Stimulated activated CD4-positive, alpha-beta T cell treated with anti-CD3 and anti-CD28 coated beads, Interleukin-1b, Interleukin-23, amount 100 ng/mL, for 4 hours (primary cell): ENCODE measurements at places on chromosomes 2 and 18.

DNA sequence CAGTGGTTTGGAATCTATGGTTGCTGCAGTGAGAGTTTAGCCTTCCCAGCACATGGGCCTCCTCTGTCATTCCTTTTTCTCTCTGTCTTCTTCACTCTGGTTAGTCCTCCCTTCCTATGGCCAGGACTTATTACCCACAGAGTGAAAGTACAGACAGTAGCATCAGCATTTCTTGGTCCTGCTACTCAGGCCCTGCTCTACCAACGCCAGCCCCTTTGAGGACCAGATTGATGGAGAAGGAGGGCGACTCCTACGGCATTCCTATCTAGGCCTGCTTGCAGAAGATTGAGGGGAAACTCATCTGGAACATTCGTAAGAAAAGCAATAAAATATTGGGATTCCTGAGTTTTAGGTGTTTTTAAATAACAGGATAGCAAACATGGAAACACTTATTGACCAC lies 43.5 kb downstream of the BMP10 start:
- no peak for DNase-seq

DNA sequence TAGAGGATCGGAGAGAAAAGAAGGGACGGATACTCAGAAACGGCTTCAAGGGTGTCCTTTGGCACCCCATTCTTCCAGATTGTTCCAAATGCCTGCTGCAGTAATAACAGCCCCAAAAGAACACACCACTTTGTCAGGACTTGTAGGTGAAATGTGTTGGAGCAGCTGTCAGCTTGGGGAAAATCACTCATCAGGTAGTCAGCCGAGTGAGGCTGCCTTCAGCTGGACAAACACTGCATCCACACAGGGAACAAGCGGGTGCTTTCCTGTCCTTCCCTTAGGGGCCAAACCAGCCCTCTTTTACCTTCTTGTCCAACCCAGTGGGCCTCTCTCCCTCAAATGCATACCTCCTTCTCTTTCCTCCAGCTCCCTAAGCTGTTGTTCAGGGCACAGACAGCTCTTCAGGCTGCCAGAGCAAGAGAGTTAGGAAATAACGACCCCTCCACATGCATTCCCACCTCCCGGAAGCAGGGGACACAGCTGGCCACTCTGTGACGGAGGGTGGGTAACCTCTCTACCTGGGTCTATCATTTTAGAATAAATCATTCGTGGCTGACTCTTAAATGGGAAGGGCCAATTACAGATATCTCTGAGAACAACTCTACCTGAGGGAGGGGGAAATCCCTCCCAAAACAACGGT lies 48.1 kb downstream of the BCL11A start:
- no peak for DNase-seq

- DNase-seq = no peak
Measured at GRCh38 chr2:110980339-110981062, 140.2 kb upstream of the BCL2L11 start.

GRCh38 chr2:233802132-233802815 lies 24.1 kb downstream of the MROH2A start:
- no peak for DNase-seq

DNA sequence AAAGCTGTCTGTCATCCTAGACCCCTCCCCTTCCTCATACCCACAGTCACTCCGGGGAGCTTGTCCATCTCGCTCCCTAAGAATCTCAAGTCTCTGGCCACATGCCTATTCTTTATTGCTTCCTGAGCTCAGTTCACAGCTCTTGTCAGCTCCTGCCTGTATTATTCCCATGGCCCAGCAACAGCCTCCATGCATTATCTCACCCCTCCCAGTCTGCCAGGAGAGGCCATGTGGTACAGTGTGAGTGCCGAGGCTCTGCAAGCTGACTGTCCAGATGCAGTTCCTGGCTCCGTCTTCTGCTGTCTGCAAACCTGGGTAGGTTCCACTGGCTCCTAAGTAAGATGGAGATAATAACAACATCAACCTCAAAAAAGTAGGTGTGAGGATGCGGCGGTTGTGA lies 79.7 kb downstream of the MRPS9 start:
- DNase-seq = no peak

GRCh38 chr2:143192106-143192505 lies 62.9 kb downstream of the ARHGAP15 start:
- no peak for DNase-seq

GRCh38 chr18:23151414-23152099 lies 16.3 kb downstream of the CABLES1 start:
- no peak for DNase-seq

GRCh38 chr2:11678306-11678960 lies 8.4 kb upstream of the NTSR2 start:
- no peak for DNase-seq

- no peak for DNase-seq
Measured at GRCh38 chr2:71804281-71804751, 343.3 kb downstream of the CYP26B1 start.

DNA sequence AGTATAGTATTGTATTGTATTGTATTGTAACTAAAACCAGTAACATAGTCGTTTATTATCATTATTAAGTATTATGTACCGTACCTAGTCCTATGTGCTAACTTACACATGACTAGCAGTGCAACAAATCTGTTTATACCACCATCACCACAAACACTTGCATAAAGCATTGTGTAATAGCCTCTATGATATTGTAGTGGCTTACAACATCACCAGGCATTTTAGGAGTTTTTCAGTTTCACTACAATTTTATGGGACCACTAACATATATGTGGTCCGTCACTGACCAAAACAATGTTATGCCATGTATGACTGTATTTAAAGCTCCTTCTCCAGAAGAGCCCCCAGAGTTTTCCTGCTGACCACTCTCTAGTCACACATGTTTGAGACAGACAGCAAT lies 306.2 kb downstream of the SETBP1 start:
- DNase-seq = no peak

DNA sequence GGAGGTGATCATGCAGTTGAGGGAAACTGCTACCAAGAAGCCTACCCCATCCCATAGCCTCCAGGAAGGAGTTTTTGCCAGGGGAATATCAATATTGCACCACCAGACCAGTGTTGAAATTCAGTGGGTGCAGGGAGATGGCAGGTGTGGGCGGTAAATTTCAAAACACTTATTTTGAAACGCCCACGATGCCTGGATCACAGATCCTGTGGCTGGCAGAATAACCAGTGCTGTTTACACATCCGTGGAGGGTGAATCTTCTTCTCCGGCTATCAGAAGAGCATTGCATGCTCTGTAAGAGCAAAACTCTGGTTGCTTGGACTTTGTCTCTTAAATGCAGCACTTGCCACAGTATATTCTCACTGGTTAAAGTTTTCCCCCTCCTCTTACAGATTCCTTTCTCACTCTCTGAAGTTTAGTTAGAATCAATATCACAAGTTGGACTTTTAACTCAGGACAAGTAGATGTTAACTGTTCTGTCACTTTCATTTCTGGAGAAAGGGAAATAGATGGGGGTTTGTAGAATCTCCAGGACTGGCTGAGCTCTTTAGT lies 70.5 kb upstream of the ZCCHC2 start:
- DNase-seq = no peak

DNA sequence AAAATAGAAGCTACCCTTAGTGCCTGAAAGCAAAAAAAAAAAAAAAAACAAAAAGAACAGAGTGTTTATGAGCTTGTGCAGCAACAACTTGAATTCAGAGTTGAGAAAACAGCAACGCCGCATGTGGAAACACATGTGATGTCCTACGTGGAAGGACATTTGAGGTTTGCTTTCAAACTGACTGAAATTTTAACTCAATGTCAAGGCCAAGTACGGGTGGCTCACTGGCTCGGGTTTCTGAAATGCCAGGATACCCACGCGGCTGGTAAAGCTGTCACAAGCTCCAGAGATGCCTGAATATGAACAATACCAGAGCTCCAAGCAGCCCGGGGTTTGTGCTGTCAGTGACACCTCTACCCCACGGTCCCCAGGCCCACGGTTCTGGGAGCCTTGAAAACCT lies 72.2 kb upstream of the THOC1 start:
- no peak for DNase-seq

DNA sequence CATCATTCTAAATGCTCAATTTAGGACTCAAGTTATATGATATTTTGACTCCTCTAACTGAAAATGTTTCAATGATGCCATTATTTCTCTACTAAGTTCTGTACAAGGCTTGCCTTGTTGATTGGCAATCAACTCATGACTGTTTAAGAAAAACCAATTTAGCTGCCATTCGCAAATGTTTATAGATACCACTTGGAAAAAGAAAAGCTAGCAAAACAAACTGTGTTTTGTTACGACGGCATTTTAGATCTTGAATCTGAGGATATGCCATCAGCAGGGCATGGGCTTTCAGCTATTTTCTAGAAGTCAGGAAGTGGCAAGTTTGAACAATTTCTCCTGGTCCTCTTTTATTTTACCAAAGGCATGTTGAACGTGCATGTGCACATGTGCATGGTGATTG lies 65.3 kb downstream of the MREG start:
- no peak for DNase-seq

- DNase-seq = no peak
Measured at GRCh38 chr2:73593680-73594079, 48.5 kb downstream of the NAT8 start.

- DNase-seq = no peak
Measured at GRCh38 chr2:85827879-85828569, 60.8 kb downstream of the ST3GAL5 start.

GRCh38 chr2:161369311-161369710 lies 46.8 kb upstream of the TBR1 start:
- DNase-seq = no peak

DNA sequence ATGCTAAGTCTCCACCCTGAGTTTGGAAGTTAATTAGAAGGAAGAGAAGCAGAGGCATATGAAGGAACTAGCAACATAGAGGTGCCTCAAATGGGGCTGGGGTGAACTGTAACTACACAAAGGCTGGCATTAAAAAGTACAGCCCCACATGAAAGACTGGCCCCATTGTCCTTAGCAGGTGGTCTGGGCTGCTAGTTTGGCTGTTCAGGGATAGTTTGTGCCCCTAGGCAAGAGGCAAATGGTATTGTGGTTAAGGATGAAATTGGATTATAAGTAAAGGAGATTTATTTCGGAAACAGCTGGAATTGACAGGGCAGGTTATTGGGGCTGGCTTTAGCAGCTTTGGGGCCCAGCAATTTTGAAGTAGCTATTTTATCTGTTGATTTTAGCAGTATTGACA lies 365.7 kb upstream of the TNP1 start:
- DNase-seq = no peak

DNA sequence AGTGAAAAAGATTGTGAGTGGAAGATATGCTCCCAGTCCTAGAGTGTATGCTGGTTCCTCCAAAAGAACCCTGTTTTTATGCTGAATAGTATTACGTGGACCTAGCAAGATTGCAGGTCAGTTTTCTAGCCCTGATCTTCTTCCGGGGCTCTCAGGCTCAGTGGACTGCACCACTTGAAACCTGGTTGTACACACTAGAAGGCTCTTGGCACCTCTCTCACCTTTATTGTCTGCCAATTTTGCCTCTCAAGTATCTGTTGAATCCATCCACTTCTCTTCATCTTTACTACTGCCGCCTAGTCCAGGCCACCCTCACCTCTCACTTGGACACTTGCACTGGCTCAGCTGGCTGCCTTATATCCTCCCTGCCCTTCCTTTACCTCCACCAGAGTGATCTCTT lies 16.8 kb downstream of the TTC39C start:
- DNase-seq = no peak

GRCh38 chr2:42523341-42523740 lies 29.6 kb upstream of the KCNG3 start:
- DNase-seq = no peak

- DNase-seq = no peak
Measured at GRCh38 chr18:45670281-45670962, 53.6 kb upstream of the SLC14A1 start.

DNA sequence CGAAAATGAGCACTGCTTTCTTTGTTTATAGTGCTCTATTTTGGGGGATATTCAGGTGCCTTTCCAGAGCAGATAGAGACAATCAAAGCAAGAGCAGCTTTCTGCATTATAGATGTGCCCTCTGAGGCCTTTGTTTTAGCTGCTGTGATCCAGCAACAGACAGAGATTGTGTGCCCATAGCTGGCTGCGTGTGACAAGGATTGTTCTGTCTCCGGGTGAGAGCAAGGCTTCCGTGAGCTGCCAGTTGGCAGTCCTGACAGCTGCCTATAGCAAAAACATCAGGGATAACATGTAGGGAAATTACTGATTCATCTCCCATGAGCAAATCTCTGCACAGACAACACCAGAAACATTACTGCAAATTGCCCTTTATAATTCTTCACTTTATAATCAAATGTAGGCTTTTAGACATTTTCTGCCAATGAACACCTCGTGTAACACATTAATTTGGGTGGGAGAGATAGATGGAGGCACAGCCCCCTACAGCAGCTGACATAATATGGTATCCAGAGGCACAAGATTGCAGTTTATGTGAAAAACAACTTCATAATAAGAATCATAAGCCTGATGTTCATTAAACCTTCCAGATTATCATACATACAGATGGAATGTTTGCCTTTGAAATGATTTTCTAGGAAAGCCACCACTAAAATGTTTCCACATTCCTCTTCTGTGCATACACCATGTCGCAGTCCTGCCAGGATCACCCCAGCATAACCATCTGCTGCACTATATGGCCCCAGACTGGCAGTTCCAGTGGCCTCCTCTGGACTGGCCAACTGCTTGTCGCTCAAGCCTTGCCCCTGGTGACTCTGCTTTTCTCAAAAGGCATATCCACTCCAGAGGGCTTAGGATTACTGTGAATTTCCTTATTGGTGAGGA lies 131.2 kb downstream of the TRIB2 start:
- no peak for DNase-seq

GRCh38 chr2:98959810-98960507 lies 23.9 kb upstream of the CRACDL start:
- no peak for DNase-seq

DNA sequence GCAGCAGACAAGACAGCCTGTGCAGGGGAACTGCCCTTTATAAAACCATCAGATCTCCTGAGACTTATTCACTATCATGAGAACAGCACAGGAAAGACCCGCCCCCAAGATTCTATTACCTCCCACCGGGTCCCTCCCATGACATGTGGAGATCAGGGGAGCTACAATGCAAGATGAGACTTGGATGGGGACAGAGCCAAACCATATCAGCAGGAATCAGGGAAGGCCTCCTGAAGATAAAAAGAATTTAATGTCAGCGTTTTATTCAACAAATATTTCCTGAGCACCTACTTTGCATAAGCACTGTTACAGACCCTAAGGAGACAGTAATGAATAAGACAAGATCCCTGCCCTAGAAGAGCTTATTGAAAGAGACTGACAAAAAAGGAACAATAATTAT lies 105.0 kb downstream of the AP1S3 start:
- DNase-seq = no peak
